ENCODE measurements at places on chromosomes 3 and 15. TPM values are rescaled to one million over a fixed set of nuclear protein-coding genes. Genes with fewer than 3 reads are reported as not detected.

- DNase-seq: no peak
These were observed 214.2 kb downstream of the GRM7 start for GRCh38 chr3:7075117-7075516.

GRCh38 chr15:66621491-66622467, 56.0 kb upstream of the LCTL start:
- no peak for DNase-seq

GRCh38 chr3:161043336-161044035, 61.7 kb downstream of the B3GALNT1 start:
- DNase-seq: no peak

DNA sequence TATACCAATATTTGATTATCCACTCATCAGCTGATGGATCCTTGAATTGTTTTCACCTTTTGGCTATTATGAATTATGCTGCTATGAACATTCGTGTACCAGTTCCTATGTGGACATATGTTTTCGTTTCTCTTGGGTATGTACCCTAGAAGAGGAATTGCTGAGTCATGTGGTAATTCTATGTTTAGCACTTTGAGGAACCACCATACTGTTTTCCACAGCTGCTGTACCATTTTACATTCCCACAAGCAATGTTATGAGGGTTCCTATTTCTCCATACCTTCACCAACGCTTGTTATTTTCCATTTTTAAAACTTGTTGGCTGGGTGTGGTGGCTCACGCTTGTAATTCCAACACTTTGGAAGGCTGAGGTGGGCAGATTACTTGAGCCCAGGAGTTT, 62.9 kb downstream of the RPLP1 start:
- DNase-seq: no peak

- DNase-seq: no peak
These were observed 42.0 kb downstream of the GSK3B start for GRCh38 chr3:120052225-120052624.

DNA sequence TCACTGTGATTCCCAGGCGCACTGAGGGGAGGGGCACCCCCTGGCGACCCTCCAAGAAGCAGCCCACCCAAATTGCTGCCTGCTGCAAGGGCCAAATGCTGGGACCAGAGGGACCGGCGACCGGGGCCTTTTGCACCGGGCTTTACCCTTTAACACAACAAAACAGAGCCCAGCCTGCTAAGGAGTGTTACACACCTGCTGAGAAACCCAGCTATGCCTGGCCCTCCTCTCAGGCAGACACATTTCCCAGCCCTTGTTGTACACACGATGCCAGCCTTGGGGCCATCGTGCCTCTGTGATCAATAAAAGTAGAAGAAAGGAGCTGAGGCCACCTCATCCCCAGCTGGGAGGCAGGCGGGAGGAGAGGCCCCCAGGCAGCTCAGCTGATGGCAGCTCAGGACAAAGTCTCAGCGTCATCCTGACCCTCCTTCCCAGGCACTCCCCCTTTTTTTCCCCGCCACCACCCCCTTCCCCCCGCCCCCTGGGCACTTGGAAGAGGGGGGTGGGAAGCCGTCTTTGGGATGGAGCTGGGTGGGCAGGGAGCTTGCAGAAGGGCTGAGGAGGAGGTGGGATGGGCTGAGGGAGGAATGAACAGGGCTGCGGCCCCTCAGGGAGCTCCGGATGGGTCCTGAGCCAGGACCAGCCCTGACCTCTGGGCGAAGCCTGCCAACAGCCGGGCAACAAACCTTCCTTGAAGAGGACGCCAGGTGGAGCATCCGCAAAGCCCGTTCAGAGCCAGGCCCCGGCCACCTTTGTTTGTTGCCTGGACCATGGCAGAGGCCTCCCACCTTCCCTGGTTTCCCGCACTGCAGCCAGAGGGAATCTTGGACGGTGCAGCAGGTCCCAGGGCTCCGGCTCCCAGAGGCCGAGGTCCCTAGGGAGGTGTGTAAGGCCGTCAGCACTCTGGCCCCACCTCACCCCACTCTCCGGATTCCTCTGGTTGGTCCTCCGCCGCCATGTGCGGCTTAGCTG, 45.9 kb upstream of the SEC61A1 start:
- no peak for DNase-seq

- no peak for DNase-seq
These were observed 23.5 kb upstream of the TRPM1 start for GRCh38 chr15:31125061-31125460.

DNA sequence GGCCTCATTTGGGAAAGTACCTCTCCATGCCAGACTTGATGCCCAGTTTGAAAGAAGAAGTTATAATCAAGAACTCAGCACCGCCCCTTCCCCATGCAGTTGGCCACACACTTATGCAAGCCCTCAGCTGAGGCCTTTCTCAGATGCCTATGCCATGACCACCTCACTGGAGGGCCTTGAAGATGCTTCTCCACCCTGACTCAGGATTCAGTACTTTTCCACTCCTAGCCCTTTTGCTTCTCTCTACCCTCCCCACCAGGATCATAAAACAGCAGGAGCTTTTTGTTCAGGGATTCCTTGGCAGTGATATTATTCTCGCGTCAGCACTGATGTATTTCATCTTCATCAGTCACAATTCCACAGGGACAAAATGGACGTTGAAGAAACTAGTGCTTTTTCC, 313.5 kb downstream of the PYDC2 start:
- no peak for DNase-seq

DNA sequence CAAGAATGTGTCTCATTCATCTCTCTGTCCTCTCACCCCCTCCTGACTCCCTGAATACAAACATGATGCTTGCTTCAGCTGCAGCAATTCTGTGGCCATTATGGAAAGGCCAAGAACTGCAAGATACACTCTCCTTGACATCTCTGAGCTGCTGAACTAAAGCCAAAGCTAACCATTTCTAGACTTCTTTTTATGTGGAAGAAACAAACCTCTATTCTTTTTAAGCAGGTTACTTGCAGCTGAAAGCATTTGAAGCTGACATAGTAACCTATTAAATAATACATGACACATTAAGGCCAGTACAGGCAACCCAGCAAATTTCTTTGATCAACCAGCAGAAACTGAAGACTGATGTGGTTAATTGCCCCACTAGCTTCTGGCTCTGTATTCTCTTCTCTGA, 17.5 kb downstream of the FHIT start:
- DNase-seq: no peak

Gene GOLGA8R
- 1.6 TPM for total RNA-seq

Gene C15orf40
- 22.7 TPM for total RNA-seq

Gene CYP8B1
- total RNA-seq: not detected
